ENCODE measurements at places on chromosomes 4 and X.

- DNase-seq: no peak
Measured at GRCh38 chr4:89164400-89164799, 53.1 kb downstream of the TIGD2 start.

GRCh38 chr4:2273657-2274319 lies 11.9 kb upstream of the MXD4 start:
- no peak for DNase-seq

DNA sequence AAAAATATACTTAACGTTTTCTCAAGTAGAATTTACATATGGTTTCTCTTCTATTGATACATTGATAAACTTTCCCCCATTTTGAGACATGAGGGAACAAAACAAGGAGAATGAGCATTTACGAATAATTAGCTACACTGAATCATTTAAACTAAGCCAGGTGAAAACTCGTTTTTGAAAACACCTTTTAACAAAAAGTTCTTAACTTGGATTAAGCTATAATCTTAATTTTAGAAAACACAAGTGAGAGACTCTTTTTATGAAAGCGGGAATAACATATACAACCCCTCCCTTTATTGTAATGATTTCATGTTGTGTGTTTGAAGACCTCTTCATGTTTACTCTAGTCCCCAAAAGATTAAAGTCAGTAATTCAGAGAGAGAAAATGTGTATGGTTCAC lies 20.1 kb downstream of the PDLIM3 start:
- no peak for DNase-seq

DNA sequence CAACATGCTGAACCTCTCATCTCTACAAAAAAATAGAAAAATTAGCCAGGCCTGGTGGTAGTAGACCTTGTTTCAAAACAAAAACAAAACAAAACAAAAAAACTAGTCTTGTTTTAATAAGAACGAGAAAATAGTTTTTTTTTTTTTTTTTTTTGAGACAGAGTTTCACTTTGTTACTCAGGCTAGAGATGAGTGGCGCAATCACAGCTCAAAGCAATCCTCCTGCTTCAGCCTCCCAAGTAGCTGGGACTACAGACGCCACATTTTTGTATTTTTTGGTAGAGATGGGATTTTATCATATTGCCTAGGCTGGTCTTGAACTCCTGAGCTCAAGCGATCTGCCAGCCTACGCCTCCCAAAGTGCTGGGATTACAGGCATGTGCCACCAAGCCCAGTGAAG lies 47.7 kb upstream of the UGDH start:
- DNase-seq: no peak

- no peak for DNase-seq
Measured at GRCh38 chr4:87758270-87758669, 41.1 kb upstream of the IBSP start.

DNA sequence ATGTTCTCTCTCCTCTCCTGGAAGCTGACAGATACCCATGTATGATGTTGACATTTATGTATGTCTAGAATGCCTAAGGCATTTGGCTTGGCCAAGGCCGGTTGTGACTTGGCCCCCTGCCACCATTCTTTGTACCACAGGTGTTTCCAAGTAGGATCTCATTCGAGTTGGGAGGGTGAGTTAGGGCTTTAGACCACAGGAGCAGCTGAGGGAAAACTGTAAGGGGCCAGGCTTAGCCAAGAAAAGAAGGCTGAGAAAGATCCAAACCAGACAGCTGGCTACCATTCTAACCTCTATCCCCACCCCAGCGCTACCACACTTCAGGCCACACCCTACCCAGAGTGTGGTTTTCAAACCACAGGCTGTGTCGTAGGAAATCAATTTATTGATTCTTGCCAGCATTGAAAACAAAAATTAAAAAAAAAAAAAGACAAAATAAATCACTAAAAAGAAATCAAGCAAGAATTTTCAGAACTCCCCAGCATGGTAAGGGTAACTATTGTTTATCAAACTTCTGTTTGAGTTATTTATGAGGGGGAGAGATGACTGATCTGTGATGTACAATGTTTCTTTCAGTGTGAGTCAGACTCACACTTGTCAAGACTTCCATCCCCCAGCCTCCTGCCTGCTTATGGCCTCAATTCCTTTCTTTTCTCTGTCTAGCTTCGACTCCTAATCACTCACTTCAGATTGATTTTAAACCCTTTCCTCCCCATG lies 9.9 kb downstream of the TMSB4X start:
- peak; percentile 34 for DNase-seq

DNA sequence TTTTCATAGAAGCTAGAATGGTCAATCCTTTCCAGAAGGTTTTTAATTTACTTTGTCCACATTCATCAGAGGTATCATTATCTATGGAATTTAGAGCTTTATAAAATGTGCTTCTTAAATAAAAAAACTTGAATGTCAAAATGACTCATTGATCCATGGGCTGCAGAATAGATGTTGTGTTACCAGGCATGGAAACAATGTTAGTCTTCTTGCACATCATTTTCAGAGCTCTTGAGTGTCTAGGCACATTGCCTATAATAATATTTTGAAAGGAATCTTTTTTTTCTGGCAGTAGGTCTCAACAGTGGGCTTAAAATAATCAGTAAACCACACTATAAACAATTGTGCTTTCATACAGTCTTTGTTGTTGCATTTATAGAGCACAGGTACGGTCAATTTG lies 200.3 kb downstream of the FAT4 start:
- DNase-seq: no peak

DNA sequence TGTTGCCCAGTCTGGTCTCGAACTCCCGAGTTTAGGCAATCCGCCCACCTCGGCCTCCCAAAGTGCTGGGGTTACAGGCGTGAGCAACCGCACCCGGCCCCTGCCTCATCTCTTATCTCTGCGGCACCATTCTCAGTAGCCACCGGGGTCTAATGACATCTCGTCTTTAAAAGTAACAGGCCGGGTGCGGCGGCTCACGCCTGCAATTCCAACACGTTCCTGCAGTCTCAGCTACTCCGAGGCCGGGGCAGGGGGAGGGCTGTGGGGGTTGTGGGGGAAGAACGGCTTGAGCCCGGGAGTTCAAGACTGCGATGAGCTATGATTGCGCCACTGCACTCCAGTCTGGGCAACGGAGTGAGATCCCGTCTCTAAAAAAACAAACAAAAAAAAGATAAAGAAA lies 28.8 kb downstream of the ING2 start:
- DNase-seq: no peak

DNA sequence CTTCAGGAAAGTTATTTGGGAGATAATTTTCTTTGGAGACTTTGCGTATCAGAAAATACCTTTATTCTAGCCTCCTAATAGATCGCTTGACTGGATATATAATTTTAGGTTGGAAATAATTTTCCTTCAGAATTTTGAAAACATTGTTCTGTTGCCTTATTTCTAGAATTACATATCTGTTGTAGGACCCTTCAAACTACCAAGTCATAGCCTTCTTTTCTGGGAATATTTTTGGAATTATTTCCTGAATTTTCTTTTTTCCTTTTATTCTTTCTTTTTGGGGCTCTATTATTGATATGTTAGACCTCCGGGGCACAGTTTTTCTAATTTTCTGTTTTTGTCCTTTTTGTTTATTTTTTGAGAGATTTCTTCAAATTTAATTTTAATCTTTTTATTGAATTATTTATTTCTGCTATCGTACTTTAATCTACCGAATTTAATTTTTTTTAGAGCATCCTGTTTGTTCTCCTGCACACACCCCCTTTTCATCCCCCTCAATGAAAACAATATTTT lies 100.5 kb downstream of the KDM6A start:
- no peak for DNase-seq

- peak; percentile 77 for DNase-seq
Measured at GRCh38 chr4:84498935-84499623, at the start of gene NKX6-1. TSS of gene NKX6-1 (minus strand) at chr4:84499292. CDS start at chr4:84498228, 1,064 bp downstream.

DNA sequence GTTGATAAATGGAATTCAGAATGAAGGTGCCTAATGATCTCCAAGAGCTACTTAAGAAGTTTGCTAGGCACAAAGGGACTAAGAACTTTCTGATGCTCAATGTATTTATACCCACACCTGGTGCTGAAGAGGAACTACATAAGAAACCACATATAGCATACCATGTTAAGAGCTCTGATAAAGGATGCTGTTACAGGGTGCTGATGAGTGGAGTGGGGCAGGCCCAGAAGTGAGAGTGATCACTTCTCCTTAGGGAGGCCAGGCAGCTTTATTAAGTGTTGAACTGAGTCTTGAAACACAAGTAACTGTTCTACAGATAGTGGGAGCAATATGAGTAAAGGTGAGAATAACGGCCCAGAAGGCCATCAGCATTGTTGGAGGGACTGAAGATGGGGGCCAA lies 68.3 kb upstream of the CHRDL1 start:
- no peak for DNase-seq

GRCh38 chrX:53211391-53211978 lies 13.5 kb downstream of the KDM5C start:
- DNase-seq: no peak

DNA sequence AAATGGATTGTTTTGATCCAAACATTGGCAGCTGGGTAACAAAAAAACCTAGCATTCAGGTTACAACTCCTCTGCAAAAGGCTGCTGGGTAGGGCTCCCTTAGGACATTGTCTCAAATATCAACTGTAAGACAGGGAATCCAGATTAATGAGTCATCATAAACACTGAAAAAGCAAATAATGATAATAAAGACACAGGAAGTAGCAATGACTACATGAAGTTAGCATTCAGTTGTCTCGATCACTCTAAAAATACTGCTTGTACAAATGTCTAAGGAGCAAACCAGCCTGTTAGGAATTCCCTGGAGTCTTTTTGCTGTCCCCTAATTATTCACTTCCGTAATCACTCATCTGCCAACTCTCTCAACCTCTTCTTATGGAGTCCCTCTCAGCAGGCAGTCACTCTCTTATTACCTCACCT lies 259.2 kb downstream of the GPC3 start:
- DNase-seq: peak; percentile 19

DNA sequence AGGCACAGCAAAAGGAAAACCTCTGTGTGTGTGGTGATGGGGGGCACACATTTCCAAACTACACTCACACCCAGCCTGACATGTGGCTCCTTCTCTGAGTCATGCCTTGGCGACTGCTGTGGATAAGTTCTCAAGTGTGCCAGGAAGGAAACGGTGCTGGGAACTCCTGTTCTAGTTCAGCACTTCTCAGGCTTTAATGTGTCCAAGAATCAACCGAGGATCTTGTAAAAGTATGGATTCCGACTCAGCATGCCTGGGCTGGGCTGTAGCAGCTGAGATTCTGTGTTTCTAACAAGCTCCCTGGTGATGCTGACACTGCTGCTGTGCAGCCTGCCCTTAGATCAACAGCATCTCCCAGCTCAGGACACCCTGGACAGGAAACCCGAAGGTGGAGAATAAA lies 20.2 kb downstream of the CLNK start:
- no peak for DNase-seq

- DNase-seq: no peak
Measured at GRCh38 chr4:186699881-186700397, 23.7 kb downstream of the FAT1 start.

- DNase-seq: peak; percentile 77
Measured at GRCh38 chr4:38560768-38561558, 103.0 kb upstream of the KLF3 start.

DNA sequence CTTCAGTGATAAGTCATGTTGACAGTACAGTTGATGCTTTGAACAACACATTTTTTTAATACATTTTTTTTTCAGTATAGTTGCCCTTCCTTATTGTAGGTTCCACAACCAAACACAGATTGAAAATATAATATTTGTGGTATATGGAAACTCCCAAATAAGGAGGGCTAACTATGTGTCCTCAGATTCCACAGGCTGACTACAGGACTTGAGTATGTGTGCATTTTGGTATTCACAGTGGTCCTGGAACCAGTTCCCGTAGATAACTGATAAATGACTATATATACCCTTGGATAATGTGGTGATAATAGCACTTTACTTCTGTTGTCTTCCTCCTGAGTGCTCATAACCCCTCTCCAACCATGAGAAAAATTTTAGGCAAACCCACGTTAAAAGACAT lies 111.6 kb upstream of the NUDT6 start:
- DNase-seq: no peak

GRCh38 chr4:139208404-139208945 lies 31.5 kb upstream of the ELF2 start:
- no peak for DNase-seq

DNA sequence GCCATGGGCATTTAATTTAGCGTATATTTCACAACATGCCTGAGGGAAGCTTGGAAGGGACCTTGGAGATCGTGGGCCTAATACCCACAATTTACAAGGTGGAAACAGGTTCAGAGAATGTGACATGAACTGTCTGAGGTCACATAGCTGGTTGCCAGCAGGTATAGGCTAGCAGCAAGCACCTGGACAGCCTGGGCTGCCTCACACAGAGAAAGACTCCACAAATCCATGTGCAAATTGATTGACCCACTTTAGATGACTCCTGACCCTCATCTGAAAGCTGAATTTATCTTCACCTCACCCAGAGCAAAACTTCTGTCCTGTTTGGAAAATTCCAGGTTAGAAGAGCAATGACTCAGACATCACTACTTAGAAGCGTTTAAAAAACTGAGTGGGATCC lies 5.8 kb downstream of the PTTG2 start:
- DNase-seq: no peak

GRCh38 chr4:99467887-99468286 lies 32.7 kb upstream of the ADH7 start:
- no peak for DNase-seq

DNA sequence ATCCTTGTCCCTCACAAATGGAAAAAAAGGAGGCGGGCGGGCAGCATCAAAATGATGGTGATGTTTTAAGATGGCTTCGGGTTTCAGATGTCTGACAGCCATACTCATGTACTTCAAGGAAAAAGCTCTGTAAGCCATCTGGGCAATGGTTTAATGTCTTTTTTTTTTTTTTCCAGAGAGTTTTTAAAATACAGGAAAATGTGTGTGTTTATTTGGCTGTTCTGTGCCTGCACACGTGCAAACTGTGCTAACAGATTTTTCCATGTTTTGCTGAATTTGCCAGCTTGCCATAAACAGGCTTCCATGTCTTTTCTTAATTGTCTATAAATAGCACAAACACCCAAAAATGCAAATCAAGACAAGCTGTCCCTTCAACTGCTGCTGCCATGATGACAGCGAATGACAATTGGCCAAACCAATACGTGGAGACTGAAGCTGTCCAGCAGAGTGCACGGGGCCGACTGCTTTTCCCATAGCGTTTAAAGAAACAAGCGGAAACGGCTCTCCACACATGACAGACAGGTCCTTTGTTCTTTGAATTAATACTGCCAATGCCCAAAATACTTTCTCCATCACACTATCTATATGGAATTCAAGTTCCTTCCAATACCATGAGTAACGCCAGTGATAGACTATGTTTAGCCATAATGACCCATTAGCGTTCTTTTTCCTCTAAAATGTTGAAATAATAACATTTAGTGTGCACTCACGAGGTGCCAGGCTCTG lies 35.7 kb downstream of the AFAP1 start:
- peak; percentile 72 for DNase-seq

- no peak for DNase-seq
Measured at GRCh38 chr4:58809948-58810347, 1699.8 kb upstream of the IGFBP7 start.

DNA sequence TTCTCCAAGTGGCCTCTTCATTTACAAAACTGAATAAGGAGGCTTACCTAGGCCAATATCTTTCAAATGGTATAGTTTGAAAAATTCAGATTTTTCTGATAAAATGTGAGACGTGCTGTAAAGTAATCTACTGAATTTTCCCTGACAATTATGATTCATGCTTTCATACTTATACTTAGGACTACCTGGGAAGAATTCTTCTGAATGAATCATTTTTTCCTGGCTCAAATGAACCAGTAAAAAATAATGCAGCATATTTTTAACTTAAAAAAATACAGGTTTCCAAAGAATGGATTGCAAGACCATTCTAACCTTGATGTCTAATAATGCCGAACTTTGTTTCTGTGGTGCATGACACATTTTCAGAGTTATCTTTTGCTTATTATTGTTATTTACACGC lies 375.4 kb downstream of the ZNF674 start:
- DNase-seq: no peak
